ENCODE measurements at places on chromosomes 3 and 15.

DNA sequence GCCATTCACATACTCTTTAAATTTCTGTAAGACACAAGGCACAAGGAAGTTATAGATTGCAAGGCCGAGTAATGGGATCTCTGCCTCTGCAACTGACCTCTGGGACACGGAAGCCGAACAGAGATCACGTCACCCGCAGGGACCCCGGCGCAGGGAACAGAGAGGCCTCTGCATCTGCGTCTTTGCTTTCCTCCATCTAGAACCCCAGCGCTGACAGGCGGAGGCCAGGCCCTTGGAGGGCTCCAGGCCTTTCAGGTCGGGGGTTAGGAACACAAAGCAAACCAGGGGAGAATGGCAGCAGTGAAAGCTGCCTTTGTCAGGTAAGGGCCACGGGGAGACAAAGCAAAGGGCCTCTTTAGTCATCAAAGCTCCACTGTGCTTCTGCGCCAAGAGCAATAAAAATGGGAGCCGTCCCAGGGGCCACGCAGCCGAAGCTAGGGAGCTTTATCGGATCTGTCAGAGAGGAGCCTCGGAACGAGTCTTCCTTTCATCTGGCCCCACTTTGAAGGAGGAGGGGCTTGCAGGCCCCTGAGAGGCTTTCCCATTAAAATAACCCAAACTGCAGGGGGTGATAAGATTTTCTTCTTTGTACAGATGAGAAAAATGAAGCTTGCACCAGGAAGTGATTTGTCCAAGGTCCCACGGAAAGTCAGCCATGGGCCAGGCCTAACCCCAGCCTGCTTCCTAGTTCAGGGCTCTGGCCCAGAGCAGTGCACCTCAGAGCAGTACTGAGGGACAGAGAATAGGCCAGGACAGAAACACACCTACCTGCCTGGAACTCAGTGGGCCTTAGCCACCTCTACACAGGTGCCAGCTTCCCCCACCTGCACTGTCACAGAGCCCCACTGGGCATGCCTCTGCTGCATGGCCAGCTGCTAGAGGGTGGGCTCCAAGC, 84.4 kb upstream of the RAD18 start:
- no peak for DNase-seq

DNA sequence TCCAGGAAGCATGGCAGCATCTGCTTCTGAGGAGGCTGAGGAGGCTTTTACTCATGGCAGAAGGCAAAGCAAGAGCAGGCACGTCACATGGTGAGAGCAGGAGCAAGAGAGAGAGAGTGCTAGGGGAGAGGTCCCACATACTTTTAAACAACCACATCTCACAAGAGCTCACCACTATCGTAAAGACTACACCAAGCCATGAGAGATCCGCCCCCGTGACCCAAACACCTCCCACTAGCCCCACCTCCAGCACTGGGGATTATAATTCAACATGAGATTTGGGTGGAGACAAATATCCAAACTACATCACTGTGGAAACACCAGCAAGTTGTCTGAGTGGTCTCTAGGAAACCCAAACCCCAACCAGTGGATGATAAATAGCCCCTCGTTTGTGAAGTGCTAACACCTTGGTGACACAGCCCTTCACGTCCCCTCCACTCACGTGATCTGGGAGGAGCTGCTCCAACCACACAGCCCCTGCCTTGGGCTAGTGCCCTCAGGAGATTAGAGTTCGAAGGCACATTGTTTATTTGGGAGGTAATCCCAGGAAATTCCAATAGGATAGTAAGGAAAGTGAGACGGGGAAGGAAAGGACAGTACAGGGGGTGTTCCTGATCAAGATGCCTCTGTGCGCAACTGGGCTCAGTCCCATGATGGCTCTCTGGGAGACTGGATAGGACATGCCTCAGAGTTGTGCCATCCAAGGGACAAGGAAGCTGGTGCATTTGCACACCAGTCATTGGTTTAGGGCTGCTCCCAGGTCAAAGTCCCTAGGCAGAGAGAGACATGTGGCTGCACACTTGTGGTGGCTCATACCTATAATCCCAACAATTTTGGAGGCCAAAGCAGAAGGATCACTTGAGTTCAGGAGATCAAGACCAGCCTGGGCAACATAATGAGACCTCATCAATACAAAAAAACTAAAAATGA, 80.6 kb upstream of the CTNNB1 start:
- DNase-seq = no peak

- no peak for DNase-seq
These were observed 172.3 kb upstream of the MCTP2 start for GRCh38 chr15:94059013-94059587.

- no peak for DNase-seq
These were observed 518.0 kb upstream of the PPP2R3A start for GRCh38 chr3:135447483-135447882.

DNA sequence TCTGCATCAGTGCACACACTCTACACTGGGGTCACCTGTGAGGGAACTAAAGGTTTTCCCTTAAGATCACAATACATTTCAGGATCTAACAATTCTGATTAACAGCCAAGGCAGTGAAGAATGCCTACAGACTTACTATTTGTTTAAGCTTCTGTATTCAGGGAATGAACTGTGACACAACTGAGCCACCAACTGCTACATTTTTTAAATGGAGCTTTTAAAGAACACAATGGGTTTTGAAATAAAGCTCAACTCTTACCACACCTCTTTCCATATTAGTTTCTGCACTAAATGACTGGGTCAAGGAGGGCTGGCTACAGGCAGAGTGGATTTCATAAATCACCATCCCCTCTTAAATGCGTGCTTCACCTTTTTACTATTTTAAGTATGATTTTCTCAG, 100.2 kb downstream of the TMCC1 start:
- no peak for DNase-seq

DNA sequence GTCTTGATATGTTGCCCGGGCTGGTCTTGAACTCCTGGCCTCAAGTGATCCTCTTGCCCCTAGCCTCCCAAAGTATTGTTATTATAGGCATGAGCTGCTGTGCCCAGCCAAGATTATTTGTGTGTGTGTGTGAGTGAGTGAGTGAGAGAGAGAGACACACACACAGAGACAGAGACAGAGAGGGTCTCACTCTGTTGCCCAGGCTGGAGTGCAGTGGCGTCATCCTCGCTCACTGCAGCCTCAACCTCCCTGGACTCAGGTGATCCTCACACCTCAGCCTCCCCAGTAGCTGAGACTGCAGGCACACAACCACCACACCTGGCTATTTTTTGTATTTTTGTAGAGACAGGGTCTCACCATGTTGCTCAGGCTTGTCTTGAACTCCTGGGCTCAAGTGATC, 5.8 kb downstream of the ICE2 start:
- no peak for DNase-seq

DNA sequence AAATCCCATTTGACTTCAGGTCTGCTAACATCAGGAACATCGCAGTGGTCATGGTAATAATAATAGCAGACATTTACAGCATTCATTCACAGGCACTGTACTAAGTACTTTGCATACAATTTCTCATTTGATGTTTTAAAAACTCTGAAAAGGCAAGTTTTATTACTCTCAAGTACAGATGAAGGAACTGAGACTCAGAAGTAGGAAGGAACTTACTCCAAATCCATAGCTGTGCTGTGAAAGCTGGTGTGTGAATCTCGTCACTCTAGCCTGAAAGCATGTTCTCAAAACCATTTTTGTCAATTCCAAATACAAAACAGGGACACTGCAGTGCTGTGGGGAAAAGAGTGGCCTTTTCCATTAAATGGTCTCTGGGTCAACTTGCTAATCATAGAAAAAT, 179.9 kb downstream of the FAM43A start:
- DNase-seq = no peak
